ENCODE measurements at places on chromosomes 7 and 10.

- peak; percentile 93 for DNase-seq
Observed at GRCh38 chr7:26078437-26079336, 73.3 kb upstream of the NFE2L3 start.

- DNase-seq: no peak
Observed at GRCh38 chr10:114498413-114499111, 94.3 kb upstream of the AFAP1L2 start.

GRCh38 chr7:95491634-95492314 is 6.0 kb downstream of the ASB4 start:
- DNase-seq: no peak

DNA sequence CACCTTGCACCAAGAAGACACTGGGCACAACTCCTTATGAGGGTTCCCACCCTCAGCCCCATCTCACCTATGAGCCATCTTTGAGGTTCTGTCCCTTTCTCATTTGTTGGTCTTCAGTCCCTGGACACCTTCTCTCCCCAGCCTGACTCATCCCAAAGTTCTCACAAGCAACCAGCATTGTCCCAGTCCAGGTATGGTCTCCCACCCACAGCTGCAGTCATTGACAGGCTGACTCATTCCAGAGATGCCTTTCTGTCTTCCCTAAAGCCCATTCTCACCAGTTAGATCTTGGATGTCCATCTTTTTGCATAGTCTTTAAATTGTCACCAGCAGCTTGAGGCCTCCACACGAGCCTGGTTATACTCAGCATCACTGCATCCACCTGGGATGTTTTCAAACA is 26.7 kb upstream of the BMPR1A start:
- no peak for DNase-seq

GRCh38 chr10:129743738-129744133 is 220.3 kb downstream of the EBF3 start:
- no peak for DNase-seq

All from neural progenitor cell (in vitro differentiated cells).